GM12892 (cell line): ENCODE measurements at places on chromosomes 13 and 19.

DNA sequence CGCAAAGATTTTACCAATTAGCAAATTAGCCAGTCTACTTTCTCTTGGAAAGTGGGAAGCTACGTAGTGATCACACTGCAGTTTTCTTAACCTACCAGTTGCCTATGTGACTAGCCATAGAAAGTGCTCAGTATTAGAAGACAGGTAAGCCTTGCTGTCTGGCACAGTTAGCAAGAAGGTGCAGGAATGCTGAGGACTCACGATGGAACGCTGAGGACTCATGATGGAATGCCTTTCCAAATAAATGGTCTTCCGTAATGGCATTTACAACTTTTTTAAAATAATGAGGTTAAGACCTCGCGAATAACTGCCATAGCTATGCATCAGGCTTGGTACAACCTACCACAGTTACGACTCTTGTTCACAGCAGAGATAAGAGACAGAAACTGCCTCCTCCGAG is 1645.6 kb upstream of the MIR17HG start:
- DNase-seq, result no peak

- DNase-seq, result no peak
These were observed 531.7 kb downstream of the MYO16 start for GRCh38 chr13:109160887-109161669.

- DNase-seq, result no peak
These were observed 21.9 kb downstream of the CDC16 start for GRCh38 chr13:114256547-114256946.

- DNase-seq, result no peak
These were observed 175.2 kb downstream of the ENOX1 start for GRCh38 chr13:43611281-43612273.
